ENCODE measurements at places on chromosomes 6 and 20. TPM values are rescaled to one million over a fixed set of nuclear protein-coding genes. Genes with fewer than 3 reads are reported as not detected.

Gene HDGFL1
- not detected for total RNA-seq

Gene UST
- total RNA-seq = 1.5 TPM

DNA sequence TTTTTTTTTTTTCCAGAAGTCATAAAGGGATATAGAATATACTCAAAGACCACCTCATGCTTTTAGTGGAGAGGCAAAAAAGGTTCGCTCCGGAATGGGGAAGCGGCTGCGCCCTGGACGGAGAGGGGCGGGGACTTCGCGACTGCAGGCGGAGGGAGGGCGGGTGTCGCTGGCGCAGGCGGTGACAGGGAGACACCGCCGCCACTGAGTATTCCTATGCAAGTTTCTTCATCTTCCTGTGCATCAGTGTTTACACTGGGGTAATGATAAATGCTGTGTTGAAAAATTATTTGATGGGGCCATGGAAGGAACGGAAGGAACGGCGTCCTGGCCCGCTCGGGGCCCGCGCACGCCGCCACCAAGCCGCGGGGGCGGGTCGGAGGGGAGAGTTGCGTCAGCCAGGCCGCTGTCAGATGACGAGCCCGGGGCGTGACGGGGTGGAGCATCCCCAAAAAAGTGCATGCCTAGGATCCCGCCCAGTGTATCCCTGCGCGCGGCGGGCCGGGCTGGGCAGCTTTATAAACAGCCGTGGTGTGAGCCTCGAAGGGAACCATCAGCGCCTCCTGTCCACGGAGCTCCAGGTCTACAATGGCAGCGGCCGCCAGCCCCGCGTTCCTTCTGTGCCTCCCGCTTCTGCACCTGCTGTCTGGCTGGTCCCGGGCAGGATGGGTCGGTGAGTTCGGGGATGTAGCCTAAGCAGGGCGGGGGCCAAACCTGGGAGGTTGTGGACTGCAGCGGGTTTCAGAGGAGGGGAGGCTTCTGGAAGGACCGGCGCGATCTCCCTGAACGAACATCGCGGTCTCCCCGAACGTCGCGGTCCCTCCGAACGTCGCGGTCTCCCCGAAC, at the start of gene ULBP1:
ULBP1 (plus strand) TSS at position 482 of the 846 bp plus-strand sequence; CDS start at position 589, 107 bp downstream.
- peak; percentile 89 for DNase-seq

GRCh38 chr6:38673397-38674165, 29.4 kb downstream of the GLO1 start:
- DNase-seq = no peak

- no peak for DNase-seq
Measured at GRCh38 chr6:139536751-139537617, 162.5 kb upstream of the CITED2 start.

DNA sequence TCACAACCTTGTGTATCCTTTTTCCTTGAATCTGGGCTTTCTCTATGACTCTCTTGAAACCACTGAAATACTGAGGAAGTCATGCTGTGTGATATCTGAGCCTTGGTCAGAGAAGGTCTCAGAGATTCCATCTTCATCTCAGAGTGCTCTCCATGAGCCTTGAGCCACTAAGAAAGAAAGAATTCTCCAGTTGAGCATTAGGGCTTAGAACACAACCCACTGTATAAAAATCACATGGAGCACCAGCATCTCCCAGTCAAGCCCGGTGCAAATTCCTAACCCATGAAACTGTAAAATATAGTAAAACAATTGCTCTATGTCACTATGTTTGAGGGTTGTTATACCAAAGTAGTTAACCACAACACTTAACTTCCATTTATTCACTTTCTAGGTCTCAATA, 181.4 kb downstream of the MOXD1 start:
- no peak for DNase-seq

DNA sequence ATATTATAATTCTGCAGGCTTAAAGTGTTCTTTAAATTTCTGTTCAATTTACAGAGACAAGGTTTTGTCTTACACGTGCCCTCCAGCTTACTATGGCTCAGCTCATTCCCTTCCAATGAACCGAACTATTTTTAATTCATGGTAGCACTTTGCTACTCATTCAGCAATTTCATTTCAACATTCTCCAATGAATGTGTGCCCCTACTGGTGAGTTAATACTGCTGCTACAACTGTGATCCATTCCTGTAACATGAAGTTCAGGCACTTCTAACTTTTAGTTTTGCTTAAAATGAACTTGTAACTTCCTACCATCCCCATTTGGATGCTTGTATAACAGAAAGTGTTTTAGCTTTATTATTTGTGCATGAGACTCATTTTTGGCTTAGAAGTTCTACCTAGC, 99.7 kb downstream of the F13A1 start:
- DNase-seq = no peak

- DNase-seq = no peak
Measured at GRCh38 chr6:134358320-134358719, 40.4 kb upstream of the SGK1 start.

DNA sequence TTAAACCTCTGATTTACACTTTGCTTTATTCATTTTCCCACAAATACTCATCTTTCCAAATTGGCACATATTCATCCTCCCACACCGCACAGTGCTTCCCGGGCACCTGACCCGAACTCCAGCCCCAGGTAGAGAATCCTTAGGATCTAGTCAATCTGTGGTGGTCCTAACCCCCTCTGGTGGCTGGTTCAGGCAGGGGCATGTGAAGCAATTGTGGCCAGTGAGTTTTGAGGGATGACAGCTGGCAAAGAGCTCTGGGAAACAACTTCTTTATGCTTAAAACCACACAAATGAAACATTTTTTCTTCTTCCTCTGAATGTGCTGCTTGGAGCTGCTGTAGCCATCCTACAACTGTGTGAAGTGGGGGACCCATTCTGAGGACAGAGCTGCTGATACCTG, 54.7 kb downstream of the ELOVL5 start:
- peak; percentile 47 for DNase-seq

- no peak for DNase-seq
Measured at GRCh38 chr20:6811262-6812035, 44.0 kb downstream of the BMP2 start.

DNA sequence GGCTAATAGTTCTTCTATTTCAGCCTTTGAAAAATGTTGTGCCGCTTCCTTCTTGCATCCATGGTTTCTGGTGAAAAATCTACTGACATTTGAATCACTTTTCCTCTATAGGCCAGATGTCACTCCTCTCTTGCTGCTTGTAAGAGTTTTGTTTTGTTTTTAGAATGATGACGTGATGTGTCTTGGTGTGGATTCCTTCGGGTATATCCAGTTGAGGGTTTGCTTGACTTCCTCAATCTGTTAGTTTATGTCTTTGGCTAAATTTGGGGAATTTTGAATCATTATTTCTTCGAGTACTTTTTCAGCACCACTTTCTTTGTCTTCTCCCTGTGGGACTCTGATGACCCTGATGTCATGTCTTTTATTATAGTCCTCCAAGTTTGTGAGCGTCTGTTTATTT, 175.5 kb downstream of the MYLK4 start:
- DNase-seq = no peak
